ENCODE measurements at places on chromosomes 13 and 19.

DNA sequence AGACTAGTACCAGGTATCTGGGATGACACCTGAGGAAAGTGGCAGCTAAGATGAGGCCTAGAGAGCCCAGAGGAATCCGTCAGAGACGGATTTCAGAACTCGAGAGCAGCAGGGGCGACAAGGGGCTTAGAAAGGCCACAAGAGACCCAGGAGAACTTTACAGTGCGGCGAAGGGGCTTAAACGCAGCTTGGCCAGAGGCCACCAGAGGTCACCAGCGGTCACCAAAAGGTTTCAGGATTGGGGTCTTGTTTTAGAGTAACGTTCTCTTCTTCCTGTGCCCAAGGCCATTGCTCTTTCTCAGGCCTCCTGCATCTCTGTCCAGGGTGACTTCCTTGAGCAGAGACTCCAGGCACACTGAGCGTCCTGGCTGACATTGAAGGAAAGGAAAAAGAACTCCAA is 2.2 kb downstream of the ZSCAN22 start:
- no peak for DNase-seq

- DNase-seq = no peak
These were observed 14.1 kb downstream of the ATP7B start for GRCh38 chr13:51997186-51997585.

- no peak for DNase-seq
These were observed 618 bp downstream of the THSD8 start for GRCh38 chr19:12802267-12803106.

DNA sequence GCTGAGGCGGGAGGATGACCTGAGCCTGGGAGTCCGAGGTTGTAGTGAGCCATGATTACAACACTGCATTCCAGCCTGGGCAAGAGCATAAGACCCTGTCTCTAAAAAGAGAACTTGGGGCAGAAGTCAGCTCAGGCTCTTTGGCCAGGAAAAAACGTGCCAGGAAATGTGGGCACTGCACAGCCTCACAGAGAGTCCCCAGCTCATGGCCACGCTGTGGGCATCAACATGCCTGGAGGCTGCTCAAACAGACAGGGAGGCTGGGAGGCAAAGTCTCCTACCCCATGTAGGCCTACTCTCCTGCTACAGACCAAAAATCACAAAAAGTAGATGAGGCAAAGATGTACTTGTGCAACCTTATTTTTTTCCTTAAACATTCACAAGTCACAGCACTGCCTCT is 49.4 kb downstream of the PEPD start:
- DNase-seq = no peak

DNA sequence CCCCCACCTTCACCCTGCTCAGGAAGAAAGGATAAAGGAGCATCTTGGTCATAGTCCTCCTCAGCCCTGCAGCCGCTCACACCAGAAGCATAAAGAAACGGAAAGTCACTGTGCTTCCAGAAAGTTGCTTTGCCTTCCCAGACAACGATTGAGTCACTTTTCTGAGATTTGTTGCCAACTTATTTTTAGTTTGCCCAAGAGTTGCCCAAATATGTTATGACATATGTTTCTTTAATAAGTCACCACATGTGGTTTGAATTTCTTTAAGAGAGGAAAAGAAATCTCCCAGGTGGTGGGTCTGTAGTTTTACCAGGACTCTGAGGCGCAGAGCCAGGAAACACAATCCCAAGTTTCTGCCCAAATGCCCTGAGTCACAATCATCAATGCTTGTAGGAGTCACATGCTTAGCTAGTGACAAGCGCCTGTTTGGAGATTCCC is 63.4 kb upstream of the LRCH1 start:
- no peak for DNase-seq

DNA sequence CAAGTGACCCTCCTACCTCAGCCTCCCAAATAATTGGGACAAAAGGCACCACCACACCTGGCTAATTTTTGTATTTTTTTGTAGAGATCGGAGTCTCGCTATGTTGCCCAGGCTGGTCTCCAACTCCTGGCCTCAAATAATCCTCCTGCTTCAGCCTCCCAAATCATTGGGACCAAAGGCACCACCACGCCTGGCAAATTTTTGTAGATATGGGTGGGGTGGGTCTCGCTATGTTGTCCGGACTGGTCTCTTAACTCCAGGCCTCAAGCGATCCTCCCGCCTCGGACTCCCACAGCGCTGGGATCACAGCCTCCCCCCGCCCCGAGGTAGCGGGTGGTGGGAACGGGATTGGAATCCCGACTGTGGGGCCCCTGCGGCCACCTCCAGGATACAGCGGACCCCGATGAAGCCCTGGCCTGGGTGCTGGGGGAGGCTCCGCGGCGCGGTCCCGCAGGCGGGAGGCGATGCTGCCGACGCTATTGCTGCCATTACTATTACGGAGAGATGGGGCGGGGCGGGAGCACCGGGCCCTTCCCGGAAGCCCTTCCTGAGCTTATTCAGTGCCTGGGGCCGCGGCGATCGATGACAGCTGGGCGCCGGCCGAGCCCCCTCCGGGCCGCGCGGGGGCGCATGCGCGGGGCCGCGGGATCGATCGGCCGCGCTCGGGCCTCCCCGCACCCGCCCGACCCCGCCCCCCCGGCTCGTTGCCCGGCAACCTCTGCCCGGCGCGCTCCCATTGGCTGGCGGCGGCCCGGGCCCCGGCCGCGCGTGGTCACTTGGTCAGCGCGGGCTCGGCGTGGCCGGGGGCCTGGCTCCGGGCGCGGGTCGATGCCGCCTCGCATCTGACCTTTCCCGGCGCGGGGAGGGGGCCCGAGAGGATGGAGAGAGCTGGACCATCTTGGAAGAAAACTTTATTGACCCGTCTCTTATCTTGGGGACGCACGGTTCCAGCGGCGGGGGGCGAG is 27.9 kb upstream of the ONECUT3 start:
- no peak for DNase-seq

- no peak for DNase-seq
These were observed 97.0 kb upstream of the MBNL2 start for GRCh38 chr13:97124915-97125809.

DNA sequence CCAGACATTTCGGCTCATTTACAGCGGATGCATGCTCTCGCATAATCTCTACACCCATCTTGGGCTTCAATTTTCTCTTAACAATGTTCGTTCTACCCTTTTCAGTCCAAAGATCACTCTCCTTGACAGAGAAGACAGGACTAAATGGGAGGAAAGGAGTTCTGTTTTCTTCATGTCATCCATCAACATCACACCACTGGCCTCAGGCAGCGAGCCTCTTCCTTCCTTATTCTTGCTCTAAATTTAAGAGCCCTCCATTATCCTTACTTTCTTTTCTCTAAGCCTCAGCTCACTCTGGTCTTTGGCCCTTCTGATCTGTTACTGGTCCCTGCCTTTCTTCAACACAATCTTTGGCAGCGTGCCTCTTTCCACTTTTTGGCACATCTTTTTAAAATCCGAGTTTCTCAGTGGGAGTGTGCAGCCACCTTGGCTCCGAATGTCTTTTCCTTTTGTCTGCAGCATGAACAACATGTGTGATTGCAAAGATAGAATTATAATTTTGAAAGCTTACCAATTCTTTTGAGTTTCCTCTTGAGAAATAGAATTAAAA is 98.7 kb downstream of the FAM216B start:
- DNase-seq = no peak

GRCh38 chr13:112728375-112729126 is 38.7 kb downstream of the ATP11A start:
- DNase-seq = no peak

GRCh38 chr13:20869540-20869939 is 33.0 kb downstream of the XPO4 start:
- DNase-seq = no peak

GRCh38 chr19:2477732-2478191 is 1.8 kb downstream of the GADD45B start:
- DNase-seq = no peak

- no peak for DNase-seq
These were observed 2.6 kb downstream of the KCNRG start for GRCh38 chr13:50017819-50018218.

GRCh38 chr13:87656306-87656705 is 14.9 kb upstream of the SLITRK5 start:
- DNase-seq = no peak

DNA sequence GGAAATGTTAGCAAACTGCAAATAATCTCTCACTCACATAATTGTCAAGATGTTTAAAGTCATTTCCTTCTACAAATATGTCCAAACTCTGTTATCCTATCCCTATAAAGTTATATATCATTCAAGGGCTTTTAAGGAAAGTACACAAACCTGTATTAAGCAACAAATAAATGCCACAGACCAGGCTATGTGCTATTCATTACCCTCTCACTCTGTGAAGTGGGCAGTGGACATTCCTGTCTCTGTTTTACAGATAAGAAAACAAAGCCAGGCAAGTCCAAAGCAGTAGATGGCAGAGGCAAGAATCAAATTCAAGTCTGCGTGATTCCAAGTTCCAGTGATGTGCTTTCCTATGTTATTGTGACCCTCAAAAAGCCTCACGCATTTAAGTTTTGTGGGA is 140.6 kb downstream of the LHFPL6 start:
- no peak for DNase-seq

GRCh38 chr19:30695171-30695875 is 323.1 kb downstream of the ZNF536 start:
- DNase-seq = no peak

GRCh38 chr19:51365965-51366388 is at the start of gene ETFB:
Gene ETFB (minus strand): TSS chr19:51366388. CDS start chr19:51366326, 62 bp downstream.
- DNase-seq = no peak

GRCh38 chr13:110012102-110012739 is 225.8 kb upstream of the IRS2 start:
- DNase-seq = no peak

DNA sequence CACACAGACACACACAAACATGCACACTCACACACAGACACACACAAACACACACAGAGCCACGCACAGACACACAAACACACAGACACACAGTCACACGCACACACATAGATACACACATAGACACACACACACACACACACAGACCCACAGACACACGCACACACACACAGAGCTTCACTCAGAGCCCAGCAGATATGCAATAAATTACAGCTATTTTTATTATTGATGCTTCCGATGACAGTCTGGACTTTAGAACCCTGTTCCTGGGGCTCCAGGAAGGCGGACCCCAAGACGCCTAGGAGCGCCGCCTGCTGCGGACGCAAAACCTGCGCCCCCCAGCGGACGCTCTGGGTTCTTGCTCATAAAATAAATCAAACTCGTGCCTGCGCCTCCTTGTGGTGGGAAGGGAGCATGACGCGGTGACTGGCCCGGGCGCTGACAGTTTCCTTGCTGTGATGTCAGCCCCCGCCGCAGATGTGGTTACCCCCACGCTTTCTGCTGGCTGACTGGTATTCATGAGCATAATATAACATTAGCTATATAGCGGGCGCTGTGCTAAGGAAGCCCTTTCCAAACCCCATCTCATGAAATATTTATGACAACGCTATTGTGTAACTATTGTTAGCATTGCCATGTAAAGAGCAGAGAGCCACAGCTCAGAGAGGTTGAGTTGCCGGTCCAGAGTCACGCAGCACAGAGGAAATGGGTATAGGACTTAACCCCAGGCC is 64.4 kb upstream of the TM9SF2 start:
- DNase-seq = peak; percentile 88

GRCh38 chr13:65400702-65401101 is 1829.4 kb downstream of the PCDH9 start:
- DNase-seq = no peak

DNA sequence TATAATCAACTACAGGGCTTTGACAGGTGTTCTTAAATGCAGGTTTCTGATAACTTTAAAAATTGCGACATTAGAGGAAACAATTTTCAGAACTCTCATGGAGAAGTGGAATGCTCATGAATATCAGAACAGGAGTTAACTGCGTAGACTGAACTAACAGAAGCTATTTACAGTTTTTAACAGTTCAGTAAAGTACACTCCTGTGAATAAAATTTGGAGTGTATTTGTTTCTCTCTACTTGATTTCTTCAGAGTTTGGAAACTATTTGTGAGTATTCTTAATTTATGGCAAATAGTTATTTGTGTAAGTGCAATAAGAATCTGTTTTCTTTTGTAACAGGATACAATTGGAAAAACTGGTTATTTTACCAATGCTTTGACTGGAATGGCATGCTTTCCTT is 114.4 kb downstream of the TNFRSF19 start:
- DNase-seq = no peak

GRCh38 chr13:51152701-51153100 is 41.6 kb upstream of the C13orf42 start:
- DNase-seq = no peak

- DNase-seq = no peak
These were observed 299.7 kb downstream of the TEX29 start for GRCh38 chr13:111620166-111620565.

GRCh38 chr19:33175156-33175782 is 18.9 kb upstream of the LRP3 start:
- no peak for DNase-seq

GRCh38 chr19:21680671-21681070 is 86.7 kb downstream of the ZNF100 start:
- no peak for DNase-seq

Data from omental fat pad (tissue), 4 donors.